ENCODE measurements at places on chromosomes 4 and X.

DNA sequence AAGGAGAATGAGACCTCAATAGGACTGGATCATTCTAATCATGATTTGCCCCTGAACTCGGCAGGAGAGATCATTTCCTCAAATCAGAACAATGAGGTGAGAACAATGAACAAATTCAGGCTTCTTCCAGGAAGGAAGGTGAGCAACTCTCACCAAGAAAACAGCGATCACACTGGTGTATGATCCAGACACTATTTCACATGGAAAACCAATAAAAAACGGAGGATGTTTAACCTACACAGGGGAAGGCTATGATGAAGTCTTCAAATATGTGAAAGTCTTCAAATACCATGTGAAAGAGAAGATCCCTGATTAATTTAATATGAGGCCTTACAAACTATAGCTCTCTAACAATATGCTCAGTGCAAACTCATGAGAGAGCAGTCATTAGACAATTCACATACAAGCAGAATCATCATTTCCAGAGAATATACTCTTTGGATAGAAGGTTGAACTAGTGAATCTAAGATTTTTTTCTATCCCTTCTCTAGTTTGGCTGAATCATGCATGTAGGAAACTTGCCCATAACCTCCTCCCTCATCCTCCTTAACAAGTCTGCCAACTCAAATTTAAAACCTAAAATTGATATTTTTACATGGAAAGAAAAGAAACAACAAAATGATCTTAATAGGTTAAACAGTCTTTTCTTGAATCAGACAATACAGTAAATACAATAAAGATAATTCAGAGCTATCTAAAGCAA lies 122.5 kb downstream of the ADAMTS3 start:
- no peak for DNase-seq

DNA sequence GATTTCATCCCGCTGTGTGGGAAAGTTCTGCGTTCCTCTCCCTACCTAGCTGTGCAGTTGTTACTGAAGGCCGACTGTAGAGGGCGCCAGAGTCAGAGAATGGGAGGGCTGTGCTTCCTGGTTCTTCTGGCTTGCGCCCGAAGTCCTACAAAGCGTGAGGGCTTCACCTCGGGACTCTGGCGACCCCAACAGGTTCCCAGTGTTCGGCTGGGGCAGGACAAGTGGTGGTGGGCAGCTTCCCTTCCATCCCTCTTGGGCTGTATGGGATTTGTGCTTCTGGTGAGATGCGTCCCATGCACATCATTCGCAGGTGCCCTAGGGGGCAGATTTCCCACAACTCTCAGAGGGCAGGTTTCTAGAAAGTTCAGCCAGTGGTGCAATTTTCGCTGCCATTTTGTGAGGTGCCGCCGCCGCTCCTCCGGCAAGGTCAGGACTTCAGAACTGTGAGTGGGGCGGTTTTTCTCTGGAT lies 27.3 kb downstream of the CT45A1 start:
- peak; percentile 31 for DNase-seq

- DNase-seq = peak; percentile 43
Observed at GRCh38 chrX:47232803-47233332, at the start of gene USP11. Gene USP11 (plus strand): TSS chrX:47233009. CDS start chrX:47233044, 35 bp downstream.

DNA sequence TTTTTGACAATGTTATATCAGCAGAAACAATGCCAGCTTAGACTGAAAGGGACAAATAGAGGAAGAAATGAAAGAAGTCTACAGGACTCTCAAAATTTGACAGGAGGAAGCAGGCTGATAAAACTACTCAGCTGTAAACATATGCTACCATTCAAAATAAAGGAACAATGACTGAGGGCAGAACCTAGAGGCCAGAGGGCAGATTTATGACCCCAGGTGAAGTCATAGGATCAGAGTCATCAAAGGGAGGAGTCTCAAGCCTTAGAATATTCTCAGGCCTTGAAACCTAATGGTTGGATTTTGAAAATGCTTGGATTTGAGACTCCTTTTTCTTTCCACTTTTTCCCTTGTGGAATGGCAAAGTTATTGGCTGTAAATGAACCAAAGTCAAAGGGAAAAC lies 17.0 kb upstream of the SYTL5 start:
- DNase-seq = no peak

Data from Caki2 (cell line).